Activated T-helper 1 cell treated with anti-CD3 and anti-CD28 coated beads, Interleukin-2, amount 50 U/mL, for 16 hours (primary cell): ENCODE measurements at places on chromosomes 7 and 10.

DNA sequence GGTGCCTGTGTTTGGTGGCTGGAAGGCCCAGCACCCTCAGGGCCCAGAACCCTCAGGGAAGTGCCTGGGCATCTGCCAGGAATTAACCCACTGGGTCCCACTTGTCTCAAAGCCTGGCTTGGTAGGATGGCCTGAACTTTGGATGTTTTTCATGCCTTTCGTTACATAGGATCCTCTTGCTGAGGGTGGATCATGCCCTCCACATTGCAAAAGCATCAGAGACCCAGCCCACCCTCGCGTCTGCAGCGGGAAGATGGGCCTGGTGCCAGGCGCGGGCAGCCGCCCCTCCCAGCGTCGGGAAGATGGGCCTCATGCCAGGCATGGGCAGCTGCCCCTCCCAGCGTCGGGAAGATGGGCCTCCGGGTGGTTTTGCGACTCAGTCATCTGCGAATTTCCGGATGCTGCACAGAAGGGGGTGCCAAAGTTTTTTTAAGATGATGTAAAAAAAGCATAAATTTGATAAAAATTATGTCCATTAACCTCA lies 51.9 kb upstream of the PRKAR1B start:
- DNase-seq = no peak

- no peak for DNase-seq
Measured at GRCh38 chr10:61635932-61636331, 26.8 kb upstream of the CABCOCO1 start.

GRCh38 chr7:85183296-85183695 lies 3.6 kb downstream of the SEMA3D start:
- DNase-seq = no peak

GRCh38 chr10:31083765-31084184 lies 52.1 kb upstream of the ZNF438 start:
- DNase-seq = peak; percentile 8

DNA sequence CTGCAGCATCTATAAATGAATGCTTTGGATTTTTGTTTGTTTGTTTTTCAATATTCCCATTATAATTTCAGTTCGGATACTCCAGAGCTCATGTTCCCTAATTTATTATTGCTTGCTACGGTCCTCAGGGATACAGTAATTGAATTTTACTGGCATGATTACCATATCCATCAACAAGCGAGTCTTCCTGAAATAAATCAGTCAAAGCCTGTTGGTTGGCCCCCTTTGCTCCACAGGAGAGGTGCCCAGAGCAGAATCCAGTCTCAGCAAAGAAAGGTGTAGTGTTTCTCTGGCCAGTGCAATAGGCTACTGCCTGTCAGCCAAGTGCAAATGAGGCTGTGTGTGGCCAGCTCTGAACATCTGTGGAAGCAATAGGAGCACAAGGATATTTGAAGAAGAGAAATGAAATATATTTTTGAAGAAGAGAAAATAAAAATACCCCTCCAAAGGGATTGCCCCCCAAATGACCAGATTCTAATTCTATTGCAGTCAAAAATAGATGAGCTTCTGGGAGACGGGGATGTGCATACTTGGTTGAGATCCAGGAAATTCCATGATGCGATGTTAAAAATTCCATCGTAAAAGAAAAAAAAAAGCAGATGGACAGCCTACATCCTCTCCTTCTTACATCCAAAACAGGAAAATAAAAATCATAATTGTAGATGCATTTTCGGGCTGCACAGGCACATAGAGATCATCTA lies 18.1 kb downstream of the TRIL start:
- no peak for DNase-seq

DNA sequence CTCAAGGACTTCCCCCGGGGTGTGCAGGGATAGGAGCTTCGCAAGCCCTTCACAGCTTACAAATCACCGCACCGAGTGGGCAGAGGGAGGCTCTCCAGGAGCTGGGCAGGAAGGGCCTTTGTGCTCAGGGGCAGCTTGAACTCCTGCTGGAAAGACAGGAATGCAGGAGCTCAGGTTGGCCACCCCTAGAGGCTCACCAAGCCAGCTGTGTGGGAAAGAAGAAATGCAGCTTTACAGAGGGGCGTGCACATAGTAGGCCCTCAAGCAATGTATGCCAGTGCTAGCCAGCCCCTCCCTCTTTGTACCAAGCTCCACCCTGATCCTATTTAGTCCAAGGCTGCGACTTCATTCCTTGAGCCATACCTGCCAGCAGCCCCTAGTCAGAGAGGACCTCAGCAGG lies 26.1 kb downstream of the STRA8 start:
- no peak for DNase-seq

DNA sequence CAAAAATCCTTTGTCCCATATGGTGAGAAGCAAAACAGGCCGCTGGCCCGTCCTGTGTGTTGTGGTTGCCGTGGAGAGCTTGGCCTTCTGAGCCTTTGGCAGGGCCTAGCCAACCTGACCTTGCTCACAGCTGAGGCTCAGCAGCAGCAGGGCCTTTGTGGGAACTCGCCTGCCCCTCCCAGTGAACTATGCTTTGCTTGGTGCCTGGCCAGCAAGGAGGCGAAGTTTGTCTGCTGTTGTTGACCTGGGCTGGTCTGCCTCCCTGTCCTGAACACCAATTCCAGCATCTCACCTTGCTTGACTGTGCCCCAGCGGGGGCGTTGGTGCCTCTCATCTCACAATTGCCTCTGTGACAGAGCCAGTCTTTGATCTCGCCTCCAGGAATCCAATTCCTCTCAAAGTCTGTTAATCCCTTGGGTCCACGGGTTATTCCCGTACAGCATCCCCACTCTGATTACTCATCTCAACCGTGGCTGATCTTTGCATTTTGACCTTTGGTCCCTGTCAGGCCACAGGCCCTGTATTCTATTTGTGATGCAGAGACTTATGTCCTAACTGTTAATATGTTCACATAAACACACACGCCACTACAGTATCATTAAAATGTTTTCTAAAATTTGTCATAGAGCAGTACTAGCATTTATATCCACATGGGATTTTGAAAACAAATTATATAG lies 22.6 kb downstream of the EPDR1 start:
- DNase-seq = no peak

DNA sequence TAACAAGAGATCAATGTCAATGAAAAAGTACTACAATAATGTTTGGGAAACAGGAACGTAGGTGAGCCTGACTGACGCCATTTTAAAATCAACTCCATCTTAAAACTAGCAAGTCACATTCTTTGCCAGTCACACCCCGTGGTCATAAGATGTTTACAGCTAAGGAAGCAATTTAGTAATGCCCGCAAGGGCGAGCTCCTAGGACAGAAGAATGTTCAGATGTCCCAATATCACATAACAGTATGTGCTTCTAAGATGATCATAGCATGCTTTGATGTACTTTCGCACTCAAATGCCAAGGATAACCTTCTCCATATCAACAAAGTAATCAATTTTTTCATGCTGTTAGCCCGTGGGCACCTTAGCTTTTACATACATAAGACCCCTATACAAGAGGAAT lies 113.8 kb upstream of the EGFR start:
- no peak for DNase-seq
